IMR-90 (cell line): ENCODE measurements at places on chromosomes 16 and 17. TPM values are rescaled to one million over a fixed set of nuclear protein-coding genes. Genes with fewer than 3 reads are reported as not detected.

TMEM231 gene
- total RNA-seq: 7.5 and 10.6 TPM in 2 replicates

MPP3 gene
- 5.0 and 5.7 TPM in 2 replicates for total RNA-seq

TBC1D3L gene
- 0.28 and 0.36 TPM in 2 replicates for total RNA-seq

PPP1R27 gene
- total RNA-seq: not detected in 2 replicates

BRD7 gene
- 29.9 and 38.9 TPM in 2 replicates for total RNA-seq

FOXO3B gene
- total RNA-seq: 4.7 and 5.6 TPM in 2 replicates

CES5A gene
- not detected in 2 replicates for total RNA-seq

CACNG3 gene
- total RNA-seq: not detected in 2 replicates

PDILT gene
- total RNA-seq: not detected in 2 replicates

NDRG4 gene
- 9.7 and 10.9 TPM in 2 replicates for total RNA-seq

TOB1 gene
- total RNA-seq: 4.3 and 6.1 TPM in 2 replicates

ATAD5 gene
- total RNA-seq: 1.3 and 2.8 TPM in 2 replicates

NPW gene
- 0.18 TPM in 1 of 2 replicates, not detected in the other for total RNA-seq

EVI2B gene
- total RNA-seq: under 0.01 TPM in 2 replicates

KCNJ12 gene
- total RNA-seq: under 0.01 and 0.28 TPM in 2 replicates

MAPT gene
- total RNA-seq: under 0.01 and 0.18 TPM in 2 replicates

TEKT1 gene
- not detected in 2 replicates for total RNA-seq
